Activated CD4-positive, alpha-beta T cell treated with anti-CD3 and anti-CD28 coated beads, Interleukin-2, Interleukin-6, amounts not matched to agents 100 ng/mL and 50 ng/mL, durations not matched to agents 16 hours and 8 hours (primary cell): ENCODE measurements at places on chromosomes 1 and 21.

DNA sequence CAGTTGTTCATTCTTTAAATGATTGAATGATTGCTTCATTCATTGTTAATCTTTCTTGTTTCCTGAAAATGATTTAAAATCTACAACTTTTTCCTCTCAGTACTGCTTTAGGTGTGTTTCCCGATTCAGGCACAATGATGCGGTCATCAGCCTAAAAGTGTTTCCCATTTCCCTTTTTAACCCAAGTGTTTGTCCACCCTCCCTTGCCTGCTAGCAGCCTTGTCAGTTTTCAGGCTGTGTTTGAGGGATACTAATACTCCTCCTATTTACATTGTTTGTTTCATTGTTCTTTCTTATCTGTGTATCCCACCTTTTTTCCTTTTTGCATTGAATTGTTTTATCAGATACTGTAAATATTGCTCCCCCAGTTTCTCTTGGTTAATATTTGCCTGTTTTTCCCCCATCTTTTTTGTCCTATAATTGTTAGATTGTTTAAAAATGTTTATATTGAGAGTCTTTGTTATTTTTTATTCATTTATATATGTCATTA lies 131.1 kb downstream of the KIAA0319L start:
- no peak for DNase-seq

DNA sequence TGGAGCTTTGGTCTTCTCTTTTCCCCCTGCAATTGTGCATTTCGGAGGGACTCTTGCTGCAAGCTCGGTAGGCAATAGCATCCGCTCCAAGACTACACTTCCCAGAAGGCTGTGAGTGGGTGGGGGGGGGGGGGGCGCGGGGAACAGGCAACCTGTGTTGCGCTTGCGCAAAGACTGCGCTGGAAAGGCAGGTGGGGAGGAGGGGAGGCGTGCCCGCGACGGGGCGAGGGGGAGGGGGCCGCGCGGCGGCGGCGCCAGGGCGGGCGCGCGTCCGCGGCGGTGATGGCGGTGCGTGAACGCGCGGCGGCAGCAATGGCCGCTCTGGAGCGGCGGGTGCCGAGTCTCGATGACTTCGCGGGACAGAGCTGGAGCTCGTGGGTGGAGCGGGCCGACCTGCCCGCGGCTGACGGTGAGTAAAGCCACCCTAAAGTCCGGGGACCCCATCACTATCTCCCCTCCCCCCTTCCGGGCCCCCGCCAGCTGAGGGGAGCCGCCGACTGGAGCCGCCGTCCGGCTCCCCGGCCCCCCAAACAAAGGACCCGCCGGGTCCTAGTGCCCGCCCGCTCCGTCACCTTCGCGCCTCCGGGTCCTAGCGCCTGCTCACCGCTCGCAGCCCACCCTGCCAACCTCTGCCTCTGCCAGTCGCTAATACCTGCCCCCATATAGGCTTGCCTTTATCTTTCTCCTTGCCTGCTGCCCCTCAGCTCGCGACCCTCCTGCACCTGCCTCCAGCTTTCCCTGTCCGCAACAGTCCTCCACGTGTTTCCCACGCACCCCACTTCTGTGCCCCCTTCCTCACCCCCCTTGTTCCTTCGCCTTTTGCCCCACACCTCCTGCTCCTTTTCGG lies at the start of gene ATXN7L2:
Gene ATXN7L2 (plus strand): TSS at position 234 of the 847 bp plus-strand sequence. CDS start 49 bp downstream, at position 283.
- peak; percentile 96 for DNase-seq

- DNase-seq = peak; percentile 33
Measured at GRCh38 chr1:42747125-42747524, 7.1 kb upstream of the CLDN19 start.

DNA sequence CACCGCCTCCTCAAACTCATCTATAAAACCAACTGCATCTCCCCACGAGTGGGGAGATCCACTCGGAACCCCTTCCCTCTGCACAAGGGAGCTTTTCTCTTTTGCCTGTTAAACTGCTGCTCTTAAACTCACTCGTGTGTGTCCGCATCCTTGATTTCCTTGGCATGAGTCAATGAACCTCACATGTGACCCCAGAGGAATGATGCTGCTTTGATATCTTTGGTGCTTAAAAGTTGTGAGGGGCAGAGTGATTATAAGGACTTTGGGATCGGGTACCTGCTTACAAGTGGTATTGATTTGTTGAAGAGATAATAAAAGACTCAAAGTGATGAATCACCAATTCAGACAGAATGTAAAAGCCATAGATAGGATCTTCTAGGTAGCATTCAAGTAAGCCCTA lies 125.3 kb downstream of the GREM2 start:
- no peak for DNase-seq
